Bronchial epithelial cell (primary cell): ENCODE measurements at places on chromosomes 4 and X. TPM values are rescaled to one million over a fixed set of nuclear protein-coding genes. Genes with fewer than 3 reads are reported as not detected.

GPR101 gene
- total RNA-seq, result not detected in 2 replicates

FHDC1 gene
- 0.53 and 2.4 TPM in 2 replicates for total RNA-seq

SPIN3 gene
- total RNA-seq, result 7.1 and 10.1 TPM in 2 replicates

FGA gene
- total RNA-seq, result not detected in 2 replicates

AFM gene
- not detected in 2 replicates for total RNA-seq

CXXC4 gene
- under 0.01 TPM in 1 of 2 replicates, not detected in the other for total RNA-seq

PASD1 gene
- not detected in 2 replicates for total RNA-seq
